ENCODE measurements at places on chromosomes 16 and 17.

GRCh38 chr17:40803617-40804082 is 3.9 kb upstream of the KRT28 start:
- DNase-seq: peak; percentile 60

DNA sequence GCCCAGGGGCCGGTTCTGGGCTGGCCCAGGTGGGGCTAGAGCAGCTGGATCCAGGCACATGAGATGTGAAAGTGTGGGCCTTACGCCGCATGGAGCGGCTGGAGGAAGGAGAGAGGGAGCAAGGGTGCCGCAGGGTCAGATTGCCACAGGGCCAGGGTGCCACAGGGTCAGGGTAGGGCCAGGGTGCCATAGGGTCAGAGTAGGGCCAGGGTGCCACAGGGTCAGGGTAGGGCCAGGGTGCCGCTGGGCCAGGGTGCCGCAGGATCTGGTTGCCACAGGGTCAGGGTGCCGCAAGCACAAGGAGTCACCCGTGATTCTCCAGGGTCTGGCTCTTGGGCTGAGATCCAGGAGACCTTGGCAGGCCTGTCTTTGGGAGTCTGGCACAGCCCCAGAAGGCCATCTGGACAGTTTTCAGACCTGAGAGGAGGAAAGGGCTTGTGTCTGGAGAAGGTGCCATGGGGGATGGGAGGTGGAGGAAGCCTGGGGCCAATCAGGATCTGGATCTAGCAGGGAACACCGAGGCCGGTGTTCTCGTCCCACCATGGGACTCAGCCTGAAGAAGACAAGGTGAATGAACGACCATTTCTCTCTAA is 13.1 kb upstream of the LASP1NB start:
- no peak for DNase-seq

GRCh38 chr16:87331241-87331801 is 14.1 kb upstream of the C16orf95 start:
- DNase-seq: no peak

GRCh38 chr17:21361020-21361809 is 14.9 kb upstream of the KCNJ12 start:
- no peak for DNase-seq

DNA sequence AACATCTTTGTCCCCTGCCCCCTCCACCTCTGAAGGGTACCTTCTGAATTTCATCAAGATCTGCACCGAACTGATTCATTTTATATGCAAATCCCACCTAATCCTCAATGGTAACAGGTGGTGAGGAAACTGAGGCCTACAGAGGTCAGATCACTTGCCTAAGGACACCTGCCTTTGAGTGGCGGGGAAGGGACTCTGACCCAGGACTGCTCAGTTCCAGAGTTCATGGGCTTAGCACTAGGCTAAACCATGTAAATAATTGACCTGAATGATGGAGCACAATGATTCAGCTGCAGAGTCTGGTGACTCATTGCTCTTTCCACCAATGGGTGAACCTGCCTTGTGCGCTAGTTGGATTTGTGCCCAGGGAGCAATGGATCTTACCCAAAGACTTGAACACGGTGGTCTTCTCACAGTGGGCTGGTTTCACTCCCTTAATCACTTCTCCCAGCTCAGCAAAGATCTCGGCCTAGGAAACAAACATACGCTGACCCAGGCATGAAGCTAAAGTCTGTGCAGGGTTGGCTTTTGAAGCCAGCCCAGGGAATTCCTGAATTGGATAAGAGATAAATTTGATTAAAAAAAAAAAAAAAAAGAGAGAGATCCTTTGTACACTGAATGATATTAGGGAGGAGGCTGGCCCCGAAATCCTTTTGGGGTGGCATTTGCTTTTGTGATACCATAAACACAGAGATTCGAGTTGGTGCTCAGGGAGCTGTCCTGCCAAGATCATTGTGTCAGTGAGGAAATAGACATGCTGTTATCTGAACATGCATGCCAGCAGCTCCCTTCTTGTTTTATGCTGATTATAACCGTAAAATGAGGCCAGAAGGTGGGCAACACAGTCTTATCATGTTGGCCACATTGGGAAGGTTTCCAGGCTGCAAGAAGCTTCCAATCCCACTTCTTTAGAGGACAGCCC is 17.0 kb downstream of the CRYM start:
- no peak for DNase-seq

DNA sequence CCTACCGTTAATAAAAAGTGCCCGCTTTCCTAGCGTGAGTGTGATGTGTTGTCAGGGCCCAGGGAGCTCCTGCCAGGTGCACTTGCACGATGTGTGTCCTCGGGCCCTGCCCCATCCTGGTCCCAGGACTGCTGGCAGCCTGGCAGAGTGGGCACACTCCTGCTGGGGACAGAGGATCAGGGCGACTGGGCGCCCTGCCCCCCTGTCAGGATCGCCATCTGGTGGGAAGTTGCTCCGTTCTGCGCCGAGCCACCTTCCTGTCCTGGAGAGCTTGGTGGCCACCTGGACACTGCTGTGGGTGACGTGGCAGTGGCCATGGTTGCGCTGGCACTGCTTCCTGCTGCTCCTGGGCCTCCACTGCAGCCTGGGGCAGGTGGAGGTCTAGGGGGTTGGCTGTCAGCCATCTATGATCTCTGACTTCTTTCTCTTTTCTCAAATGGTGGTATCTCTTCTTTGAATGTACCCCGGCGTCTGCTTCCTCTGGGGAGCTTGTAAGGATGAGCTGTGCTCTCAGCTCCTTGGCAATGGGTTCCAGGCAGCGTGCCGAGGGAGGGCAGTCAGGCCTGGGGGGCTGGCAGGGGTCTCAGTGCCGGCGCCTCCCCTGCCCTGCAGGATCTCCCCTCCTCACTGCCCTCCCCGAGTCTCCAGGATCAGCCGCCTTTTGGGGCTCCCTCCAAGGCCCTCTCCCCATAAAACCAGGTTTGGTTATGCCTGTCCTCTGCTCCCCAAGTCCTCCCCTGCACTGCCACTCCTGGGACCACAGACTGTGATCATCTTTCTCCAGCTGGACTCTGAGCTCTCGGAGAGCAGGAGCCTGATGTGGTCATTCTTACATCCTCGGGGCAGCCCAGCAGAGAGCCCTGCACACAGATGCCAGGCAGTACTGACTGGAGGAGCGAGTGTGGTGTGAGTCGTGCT is 76.9 kb downstream of the AMFR start:
- DNase-seq: no peak

DNA sequence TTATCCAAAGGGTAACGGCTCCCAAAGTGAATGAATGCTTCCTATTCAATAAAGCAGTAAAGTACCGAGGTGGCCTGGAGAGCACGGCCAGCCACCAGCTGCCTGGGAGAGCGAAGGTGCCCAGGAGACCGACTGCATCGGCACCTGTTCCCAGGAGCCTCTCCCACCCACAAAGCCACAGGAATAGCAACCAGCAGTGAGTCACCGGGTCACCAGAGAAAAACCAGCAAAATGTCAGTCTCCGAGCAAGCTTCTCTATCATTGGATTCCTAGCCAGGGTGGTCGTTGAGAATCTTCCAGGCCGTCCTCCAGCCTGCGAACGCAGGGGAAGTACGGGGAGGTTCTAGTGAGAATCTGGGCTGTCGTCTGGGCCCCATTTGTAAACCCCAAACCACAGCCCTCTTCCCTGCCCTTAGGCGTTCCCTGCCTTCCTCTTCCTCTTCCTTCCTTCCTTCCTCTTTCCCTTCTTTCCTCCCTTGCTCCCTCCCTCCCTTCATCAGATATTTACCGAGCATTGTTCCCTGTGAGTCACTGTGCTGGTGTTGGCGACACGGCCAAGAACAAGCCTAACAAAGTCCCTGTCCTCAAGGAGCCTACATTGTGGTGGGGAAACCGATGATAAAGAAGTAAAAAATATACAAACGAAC is 114.6 kb downstream of the SLC39A11 start:
- no peak for DNase-seq
